Islet precursor cell (in vitro differentiated cells): ENCODE measurements at places on chromosomes 2 and 18.

DNA sequence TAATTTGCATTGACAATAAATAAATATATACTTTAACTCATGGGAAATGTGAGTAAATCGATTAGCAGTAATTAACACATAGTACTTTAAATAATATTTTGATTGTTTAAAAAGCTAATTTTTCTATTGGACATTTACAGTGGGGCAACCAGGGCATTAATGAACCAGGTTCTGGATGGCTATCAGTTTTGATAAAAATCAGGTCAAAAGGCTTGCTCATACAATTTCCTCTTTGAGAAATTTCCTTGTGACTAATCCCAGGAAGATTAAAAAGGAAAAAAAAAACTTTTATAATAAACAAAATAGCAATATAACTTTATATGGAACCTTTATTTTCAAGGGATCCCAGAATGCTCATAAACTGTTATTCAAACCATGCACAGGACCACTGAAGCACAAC, 497.2 kb upstream of the ZEB2 start:
- no peak for DNase-seq

DNA sequence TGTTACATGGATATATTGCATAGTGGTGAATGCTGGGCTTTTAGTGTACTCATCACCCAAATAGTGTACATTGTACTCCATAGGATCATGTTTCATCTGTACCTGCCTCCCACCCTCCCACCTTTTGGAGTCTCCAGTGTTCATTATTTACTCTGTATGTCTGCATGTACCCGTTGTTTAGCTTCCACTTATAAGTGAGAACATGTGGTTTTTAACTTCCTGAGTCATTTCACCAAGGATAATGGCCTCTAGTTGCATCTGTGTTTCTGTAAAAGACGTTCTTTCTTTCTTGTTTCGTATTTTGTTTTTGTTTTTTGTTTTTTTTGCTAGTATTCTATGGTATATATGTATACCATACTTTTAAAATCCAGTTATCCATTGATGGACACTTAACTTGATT, 107.5 kb downstream of the MSTN start:
- DNase-seq: no peak

DNA sequence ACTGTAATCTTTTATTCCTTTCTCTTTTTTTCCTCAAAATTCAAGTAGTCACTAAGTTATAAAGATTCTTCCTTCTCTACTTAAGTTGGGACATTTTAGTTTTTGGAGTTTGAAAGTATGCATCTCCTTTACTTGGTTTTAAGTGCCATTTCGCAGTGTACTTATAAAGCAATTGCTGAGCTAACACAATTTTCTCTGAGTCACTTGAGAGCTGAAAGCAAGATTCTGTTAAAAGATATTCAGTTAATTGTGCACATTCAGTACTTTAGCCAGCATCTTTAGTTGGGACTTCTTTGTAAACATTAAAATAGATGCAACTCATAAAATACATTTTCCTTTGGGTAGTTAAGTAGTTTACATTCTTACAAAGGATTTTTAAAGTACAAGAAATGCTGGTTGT, 136.0 kb downstream of the GFPT1 start:
- DNase-seq: no peak

DNA sequence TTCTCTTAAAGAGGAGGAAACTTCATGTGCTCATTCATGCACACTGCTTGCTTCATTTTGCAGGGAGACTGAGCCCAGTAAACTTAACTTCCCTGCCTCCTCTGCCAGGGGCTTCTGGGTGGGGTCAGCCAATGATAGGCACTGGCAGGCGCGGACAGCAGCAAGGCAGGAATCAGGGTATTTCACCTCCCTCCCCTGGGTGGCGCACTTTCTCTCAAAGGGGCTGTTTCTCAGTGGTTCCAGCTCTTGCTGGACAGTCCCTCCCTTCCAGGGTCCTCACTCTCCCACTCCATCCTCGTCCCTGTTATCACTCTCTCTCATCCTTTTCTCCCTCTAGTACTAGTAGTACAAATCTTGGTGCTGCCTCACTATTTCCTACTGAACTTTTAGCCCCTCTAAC, 320.5 kb upstream of the ZNF521 start:
- no peak for DNase-seq

DNA sequence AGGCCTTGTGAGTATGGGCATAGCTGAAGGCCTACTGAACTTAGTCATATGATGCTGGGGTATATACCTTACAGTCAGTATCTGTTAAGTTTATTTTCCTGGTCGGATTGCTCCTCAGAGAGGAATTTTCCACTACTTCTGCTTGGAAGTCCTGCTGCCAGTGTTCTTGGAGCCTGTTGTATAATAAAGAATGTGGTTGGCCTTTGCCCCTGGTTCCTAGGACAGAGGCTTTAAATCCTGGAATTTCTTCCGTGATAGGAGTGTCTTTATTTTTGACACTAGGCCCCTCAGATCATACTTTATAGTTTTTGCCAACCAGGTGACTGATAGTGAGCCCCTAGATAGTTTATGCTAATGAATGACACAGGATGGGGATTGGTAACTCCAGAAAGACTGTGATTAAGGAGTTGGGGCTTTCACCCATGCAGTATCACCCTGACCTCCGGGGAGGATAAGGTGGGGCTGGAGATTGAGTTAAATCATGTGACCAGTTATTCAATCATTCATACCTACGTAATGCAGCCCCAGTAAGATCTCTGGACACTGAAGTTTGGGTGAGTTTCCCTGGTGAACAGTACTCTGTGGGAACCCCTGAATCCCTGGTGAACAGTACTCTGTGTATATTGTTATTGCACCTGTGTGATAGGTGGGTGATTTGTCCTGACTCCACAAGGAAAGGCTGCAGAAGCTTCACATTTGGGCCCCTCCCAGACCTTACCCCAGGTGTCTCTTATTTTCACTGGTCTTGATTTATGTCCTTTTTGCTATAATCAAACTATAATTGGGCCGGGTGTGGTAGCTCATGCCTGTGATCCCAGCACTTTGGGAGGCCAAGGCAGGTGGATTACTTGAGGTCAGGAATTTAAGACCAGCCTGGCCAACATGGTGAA, 56.9 kb downstream of the COMMD1 start:
- DNase-seq: no peak

GRCh38 chr18:70373042-70373519, 84.2 kb downstream of the SOCS6 start:
- DNase-seq: peak; percentile 79

- no peak for DNase-seq
These were observed 9.3 kb downstream of the OTX1 start for GRCh38 chr2:63059793-63060471.

GRCh38 chr2:105428387-105429018, 29.7 kb upstream of the FHL2 start:
- DNase-seq: no peak

- DNase-seq: no peak
These were observed 4.6 kb downstream of the TTR start for GRCh38 chr18:31596081-31596872.

DNA sequence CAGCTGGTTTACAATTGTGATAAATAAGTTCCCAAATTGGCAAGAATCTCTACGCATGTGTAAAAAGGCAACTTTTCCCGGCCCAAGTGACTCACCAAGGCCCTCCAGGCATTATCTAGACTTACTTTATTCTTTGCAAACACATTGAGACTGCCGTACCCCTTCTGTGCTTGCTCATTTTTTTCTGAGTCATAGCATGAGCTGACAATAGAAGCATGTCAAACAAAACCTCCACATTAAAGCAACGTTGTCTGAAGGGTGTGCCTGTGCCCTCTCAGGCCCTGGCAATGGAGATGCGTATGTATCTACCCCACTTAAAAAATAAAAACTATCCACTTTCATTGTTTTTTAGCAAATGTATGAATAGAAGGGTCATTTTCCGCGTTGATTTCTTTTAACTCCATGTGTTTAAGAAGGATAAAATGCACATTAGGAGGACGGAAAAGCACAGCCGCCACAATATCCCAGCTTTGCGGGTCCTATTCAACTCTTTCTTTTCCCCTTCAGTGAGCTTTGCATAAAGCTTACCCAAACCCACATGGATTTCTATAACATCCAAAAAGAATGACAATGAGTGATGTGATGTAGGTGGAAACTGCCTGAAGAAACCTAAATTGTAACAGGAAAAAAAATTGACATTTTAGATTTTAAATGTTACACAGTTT, 298.2 kb downstream of the CDCA7 start:
- peak; percentile 87 for DNase-seq

GRCh38 chr18:59927246-59927825, 27.5 kb downstream of the PMAIP1 start:
- no peak for DNase-seq

- no peak for DNase-seq
These were observed 35.9 kb downstream of the SPRED2 start for GRCh38 chr2:65396348-65397026.

- DNase-seq: peak; percentile 40
These were observed 194.2 kb upstream of the HDAC4 start for GRCh38 chr2:239594772-239595608.

- peak; percentile 58 for DNase-seq
These were observed 54.9 kb downstream of the EXOC6B start for GRCh38 chr2:72770879-72771461.

GRCh38 chr2:28658369-28658768, 93.3 kb upstream of the PPP1CB start:
- DNase-seq: no peak

DNA sequence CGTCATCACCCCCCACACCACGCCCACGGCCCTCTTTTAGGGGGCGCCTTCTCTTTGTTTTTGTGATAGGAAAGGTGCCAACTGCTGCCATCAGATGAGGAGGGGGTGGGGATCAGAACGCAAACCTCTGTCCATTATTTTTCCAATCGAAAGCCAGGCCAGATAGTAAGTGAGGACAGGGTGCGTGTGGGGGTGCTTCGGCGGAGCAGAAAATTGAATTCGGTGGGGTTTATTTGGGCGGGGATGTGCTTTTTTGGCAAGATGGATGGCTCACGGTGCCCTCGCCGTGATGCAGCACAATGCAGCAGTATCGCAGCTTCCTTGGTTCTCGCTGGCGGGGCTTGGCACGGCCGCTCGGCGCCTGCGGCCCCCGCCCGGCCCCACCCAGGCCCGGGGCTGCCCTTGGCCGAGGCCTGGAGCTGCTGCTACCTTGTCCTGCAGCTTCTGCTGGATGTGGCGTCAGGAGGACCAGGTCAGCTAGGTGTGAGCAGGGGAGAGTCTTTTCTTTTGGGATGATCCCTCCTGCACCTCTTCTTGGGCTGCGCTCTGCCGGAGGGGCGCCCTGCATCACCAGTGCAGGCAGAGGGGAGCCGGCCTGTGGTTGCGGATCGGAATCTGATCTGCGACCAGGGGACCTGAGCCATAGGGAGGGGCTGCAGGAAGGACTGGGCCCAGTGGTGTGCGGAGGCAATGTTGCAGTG, 1.3 kb downstream of the SPTBN1 start:
- DNase-seq: peak; percentile 70

- DNase-seq: no peak
These were observed 294.7 kb downstream of the MEIS1 start for GRCh38 chr2:66729416-66730330.

- no peak for DNase-seq
These were observed 46.3 kb downstream of the PTPN2 start for GRCh38 chr18:12837747-12838146.

DNA sequence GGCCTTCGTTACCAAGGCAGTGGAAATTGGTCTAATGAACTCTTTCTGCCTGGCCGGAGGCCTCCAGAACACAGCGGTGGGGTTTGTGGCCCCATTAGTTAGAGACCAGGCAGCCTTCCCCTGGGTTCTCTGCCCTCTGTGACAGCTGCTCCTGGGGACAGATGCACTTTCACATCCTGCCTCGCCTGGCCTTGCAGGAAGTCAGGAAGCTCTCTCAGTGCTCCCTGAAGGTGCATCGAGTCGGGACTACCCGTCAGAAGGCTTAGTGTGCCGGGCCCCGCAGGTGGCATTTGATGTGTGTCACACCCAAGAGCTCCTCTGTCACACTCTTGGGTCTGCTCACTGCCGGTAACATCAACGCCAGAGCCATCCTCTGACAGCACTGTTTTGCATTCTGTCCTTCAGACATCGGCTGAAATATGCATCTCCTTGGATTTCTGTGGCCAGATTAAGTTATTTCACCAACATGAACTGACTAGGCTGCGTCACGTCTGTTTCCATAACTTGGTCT, 158.3 kb downstream of the LDLRAD4 start:
- DNase-seq: peak; percentile 43

DNA sequence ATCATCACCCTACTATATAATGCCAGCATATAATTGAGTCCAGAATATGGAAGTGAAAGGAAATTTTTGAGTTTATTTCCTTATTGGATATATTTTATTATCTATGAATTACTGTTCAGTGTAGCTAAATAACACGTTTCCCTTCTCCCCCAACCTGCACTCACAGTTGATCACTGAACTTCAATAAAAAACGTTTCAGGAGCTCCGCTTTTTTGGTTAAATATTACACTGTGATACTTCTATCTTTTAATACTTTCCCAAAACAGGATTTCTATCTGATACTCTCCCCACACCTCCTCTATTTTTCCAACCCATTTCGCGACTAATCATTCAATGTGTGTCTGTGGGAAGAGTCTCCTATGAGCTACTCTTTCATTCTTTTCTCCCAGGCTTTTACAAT, 7.2 kb downstream of the VSNL1 start:
- DNase-seq: no peak

DNA sequence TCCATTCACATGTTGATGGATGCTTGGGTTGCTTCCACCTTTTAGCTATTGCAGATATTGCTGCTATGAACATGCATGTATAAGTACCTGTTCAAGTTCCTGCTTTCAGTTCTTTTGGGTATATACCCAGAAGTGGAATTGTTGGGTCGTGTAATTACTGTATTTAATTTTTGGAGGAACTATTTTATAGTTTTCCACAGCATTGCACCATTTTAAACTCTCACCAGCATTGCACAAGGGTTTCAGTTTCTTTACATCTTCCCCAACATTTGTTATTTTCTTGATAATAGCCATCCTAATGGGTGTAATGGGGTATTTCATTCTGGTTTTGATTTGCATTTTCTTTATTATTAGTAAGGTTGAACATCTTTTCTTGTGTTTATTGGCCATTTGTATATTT, 16.0 kb downstream of the ACTR3 start:
- no peak for DNase-seq

GRCh38 chr2:69209482-69209881, 177.5 kb downstream of the GFPT1 start:
- no peak for DNase-seq

DNA sequence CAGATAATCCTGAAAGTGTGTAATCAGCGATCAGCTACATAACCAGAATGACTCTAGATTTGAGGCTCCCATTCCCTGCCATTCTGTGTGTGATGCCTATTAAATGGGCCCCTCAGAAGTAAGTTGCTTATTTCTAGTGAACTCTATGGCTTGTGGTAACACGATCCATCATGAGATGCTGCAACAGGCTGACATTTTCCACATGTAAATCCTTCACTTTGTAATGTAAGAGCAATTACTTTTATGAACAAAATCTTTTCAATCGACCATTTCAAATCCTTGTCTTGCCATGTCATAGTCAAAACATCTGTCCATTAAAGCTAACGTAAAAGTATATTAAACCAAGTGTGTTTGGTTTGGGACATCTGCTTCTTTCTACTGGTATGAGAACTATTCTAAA, 175.9 kb upstream of the ETAA1 start:
- DNase-seq: no peak

GRCh38 chr18:9353596-9353995, 19.0 kb downstream of the TWSG1 start:
- DNase-seq: no peak
